ENCODE measurements at places on chromosomes 3 and 15.
A peak's percentile ranks its signal among the peaks of the same experiment; 100 is the strongest.

- no peak for DNase-seq
Observed at GRCh38 chr15:68300115-68300940, 22.8 kb downstream of the FEM1B start.

DNA sequence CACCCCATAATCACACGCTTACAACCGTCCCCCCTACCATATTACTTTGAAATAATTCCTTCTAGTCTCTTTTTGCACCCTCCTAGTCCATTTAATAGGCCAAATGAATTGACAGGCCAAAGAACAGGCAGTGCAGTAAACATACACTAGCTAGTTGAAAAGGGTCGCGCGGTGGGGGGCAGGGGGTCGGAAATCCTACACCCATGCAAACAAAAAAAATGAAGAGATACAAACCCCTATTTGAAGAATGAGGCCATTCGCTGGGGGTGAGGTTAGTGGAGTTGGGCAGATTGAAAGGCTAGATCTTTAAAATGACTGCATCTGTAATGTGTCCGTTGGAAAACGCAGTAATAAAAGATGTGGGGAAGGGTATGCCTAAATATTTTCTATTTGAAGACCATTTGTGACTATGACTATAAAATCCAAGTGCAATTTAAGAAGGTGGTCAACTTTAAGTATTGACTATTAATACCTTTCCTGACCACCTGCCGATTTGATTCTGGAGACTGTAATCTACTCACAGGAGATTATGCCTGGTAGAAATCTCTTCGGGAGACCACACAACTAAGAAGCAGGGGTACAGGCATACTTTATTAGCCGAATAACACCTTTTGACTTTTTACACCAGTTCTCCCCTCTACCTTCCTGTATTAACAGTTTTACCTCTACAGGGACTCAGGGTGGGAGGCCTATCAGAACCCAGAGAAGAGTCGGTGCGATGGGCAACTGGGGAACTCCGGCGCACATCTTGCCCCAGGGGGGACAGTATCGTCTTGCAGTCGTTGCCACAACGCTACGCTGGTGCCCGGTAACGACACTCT is 762 bp upstream of the ARL6 start:
- DNase-seq: no peak

- no peak for DNase-seq
Observed at GRCh38 chr3:73706771-73707170, 82.0 kb upstream of the PDZRN3 start.

DNA sequence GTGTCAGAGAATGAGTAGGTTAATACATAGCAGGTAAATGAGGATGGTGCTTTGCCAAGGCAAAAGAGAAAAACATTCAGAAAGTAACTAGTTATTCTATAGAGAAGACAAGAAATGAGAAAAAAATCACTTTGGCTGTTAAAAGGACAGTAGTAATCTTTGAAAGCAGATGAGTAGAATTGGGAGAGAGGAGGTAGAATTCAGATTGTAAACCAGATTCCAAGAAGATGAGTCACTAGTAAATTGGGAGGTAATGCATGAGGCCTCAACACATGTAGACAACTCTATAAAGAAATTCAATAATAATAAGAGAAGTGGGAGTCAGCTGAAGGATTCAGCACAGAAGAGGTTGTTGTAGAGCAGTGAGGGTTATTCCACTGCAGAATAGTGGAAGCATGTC is 81.4 kb downstream of the MBNL1 start:
- DNase-seq: no peak

DNA sequence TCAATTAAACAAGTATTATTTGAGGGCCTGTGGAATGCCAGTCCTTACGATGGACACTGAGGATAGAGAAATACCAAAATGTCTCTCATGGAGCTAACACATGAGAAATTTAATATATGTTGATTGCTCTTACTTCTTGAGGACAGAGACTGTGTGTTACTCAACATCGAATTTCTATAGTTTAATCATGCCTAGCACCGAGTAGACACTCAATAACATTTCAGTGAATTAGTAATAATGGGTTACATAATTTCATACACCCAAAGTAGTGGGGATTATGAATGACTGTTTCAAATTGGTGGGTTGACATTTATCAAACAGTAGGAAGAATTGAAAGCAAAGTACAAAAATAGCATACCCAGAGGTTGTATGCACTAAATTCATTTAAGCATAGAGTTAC is 11.2 kb downstream of the FMN1 start:
- no peak for DNase-seq

GRCh38 chr3:50124800-50125178 is 30.3 kb upstream of the SEMA3F start:
- no peak for DNase-seq

DNA sequence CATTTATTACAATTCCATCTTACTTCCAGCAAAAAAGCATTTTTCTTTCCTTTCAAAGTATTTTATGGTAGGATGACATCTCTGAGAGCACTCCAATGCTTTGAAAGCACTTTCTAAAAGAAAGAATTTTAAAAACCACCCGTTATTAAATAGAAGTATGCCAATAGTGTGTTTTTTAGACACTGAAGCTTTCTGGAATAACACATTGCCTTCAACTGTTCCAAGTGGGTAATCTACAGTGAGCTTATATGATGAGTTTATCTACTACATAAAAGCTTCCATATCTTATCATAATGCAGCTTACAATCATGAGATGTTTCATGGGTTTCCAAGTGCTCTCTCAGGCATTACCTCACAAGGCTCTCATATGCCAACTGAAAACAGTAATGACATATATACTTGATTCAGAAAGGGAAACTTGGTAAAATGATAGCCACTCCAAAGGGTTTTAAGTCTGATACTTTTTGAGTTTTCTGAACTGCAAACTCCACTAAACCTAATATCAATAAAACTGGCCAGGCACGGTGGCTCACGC is 14.1 kb downstream of the CMTM6 start:
- no peak for DNase-seq

GRCh38 chr3:179301645-179302044 is 21.2 kb upstream of the ZNF639 start:
- no peak for DNase-seq

- DNase-seq: no peak
Observed at GRCh38 chr3:194187233-194187944, 51.4 kb downstream of the HES1 start.

GRCh38 chr3:95710684-95711083 is 1103.7 kb upstream of the EPHA6 start:
- DNase-seq: no peak

DNA sequence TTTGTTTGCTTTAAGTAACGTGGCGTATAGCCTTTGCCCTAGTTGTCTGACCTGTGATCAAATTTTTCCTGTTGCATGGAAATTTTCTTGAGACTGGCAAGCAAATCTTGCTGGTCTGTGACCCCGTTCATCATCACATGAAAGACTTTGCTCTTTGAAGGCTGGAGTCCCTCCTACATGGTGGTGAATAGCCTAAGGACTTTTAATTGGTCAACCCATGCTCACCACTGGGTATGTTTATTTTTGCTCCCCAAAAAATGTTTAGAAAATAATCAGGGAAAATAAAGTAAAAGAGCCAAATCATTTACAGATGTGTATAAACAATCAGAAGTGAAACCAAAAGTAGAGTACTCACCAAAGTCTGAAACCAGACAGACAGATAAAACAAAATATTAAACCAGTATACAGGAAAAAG is 1075.3 kb upstream of the ALCAM start:
- no peak for DNase-seq

DNA sequence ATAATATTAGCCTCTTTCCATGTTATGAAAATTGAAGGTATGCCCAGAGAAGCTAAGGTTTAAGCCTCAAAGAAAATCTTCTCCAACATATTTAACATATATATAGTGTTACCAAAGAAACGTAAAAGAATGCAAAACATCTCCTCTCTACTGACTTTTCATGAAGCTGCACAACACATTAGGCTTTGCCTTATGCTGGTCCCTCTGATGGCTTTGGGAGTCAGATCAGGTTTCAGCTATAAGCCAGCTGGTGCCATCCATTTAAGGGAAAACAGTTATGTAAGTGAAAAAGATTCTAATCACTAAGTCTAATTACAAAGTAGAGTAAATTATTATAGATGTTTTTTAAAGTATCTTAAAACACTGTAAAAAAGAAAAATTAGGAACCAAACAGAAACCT is 410.5 kb downstream of the LSAMP start:
- DNase-seq: peak; percentile 71

DNA sequence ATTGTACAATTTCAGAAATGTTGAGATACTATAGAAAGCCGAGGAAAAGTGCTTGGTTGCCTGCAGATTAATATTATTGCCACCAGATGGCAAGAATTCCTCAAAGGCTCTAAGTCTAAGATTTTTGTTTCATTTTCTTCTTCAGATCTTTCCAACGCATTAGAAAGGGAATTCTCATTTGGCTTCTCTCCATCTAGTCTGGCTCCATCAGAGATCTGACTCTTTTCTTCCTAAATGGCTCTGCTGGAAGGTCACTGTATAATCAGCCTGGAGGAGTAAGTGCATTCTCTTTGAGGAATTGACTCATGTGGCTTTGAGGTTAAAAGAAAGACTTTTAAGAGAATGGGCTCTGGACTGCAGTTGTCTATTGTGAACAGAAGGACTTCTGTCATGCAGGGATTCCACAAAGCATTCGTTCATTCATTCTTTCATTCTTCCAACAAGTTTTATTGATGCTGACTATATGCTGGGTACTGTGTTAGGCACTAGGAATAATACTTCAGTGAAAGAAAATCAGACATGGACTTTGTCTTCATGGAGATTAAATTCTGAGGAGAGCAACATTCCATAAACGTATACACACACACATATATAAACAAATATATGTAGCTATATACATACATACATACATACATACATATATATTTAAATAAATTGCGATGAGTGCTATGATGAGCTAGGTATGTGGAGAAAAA is 55.3 kb downstream of the SLC28A2 start:
- peak; percentile 2 for DNase-seq

- DNase-seq: no peak
Observed at GRCh38 chr3:150975086-150975991, 2.8 kb upstream of the CLRN1 start.

DNA sequence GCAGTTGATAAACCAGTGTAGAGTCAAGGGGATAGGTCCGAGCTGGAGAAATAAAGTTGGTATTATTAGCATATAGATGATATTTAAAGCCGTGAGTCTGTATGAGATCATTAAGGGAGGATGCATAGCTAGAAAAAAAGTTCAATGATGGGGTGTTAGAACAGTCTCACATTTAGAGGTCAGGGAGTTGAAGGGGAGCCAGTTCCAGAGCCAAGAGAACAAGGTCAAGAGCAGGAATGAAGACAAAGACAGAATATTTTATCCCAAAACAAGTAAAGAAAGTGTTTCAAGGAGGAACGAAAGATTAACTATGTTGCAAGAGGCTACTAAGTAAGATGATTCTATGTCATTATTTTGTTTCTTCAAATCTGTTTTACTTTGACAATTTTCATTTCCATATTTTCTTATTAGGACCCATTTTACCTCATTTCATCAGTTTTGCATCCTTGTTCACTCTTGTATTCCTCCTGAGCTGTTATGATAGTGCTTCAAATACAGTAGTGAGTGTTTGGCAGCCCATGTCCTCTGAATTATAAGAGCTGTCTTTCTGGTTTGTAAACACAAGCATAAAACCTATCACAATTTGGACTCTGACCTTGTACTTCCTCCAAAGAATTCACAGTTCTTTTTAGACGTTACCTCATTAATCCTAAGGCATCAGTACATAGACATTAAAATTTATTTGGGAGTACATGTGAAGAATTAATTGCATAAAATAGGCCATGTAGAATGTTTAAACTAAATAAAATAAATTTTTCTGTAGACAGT is 695.7 kb upstream of the NECTIN3 start:
- no peak for DNase-seq

DNA sequence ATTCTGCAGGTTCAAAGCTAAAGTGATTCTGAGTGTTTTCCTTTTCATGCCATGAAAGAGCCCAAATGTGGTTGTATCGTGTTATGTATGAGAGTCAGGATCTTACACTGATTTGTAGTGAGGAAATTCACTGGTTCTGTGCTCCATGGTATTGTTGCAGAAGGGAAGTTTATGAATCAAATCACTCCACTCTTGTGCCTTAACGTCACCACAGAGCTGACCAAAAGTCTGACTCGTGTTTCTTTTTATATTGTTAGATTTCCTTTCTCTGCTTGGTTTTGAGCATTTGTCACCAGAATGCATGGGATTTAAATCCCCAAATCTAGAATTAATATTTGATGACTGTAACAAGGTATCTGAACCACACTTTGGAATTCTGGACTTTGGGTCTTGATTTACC is 29.1 kb upstream of the SLC30A4 start:
- no peak for DNase-seq

DNA sequence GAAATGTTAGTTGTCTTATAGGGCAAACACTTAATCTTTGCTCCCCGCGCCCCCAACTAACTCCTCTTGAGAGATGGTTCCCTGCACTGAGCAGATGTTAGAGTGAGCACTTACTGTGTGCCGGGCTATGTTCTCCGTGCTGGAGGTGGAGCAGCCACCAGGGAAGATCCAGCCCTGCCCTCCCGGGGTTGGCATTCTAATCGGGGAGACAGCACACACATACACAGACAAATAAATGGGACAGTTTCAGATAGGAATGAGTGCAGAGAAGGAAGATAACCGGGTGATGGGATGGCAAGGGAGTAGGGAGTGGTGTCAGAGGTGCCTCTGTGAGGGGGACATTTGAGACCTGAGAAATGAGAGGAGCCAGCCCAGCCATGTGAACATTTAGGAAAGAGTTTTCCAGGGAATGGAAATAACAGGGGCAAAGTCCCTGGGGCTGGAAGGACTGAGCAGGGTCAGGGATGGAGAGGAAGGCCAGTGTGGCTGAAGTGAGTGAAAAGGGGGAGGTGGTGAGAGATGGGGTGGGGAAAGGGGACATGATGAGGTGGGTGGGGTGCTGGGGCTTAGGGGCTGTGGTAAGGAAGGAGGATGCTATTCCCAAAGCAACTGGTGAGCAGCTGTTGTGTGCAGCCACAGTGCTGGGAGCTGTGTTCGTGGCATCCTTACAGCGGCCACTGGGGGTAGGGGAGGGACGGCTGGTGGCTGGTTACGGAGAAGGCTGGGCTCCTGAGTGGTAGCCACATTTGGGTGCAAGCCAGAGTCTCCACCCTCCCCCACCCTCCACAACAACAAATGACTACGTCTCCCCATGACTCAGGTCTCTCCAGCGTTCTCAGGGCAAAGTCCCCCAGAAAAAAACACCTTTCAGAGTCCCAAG is 15.4 kb upstream of the FGD5 start:
- no peak for DNase-seq

DNA sequence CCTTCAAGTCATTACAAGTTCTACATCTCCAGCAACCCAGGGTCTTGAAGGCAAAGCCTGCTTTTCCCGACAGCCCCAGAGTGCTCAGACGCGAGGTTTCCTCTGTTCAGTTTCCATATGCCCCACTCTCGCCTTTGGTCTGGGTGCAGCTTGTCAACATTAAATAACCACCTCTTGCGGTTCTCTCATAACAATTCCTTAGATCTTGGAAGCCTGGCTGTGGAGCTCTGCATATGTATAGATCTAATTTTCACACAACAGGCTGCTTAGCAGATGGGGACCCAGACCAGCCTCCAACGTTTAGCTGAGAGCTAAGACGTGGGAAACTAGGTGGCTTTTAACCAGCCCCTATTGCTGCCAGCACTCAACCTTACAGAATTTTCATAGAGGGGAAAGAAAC is 295.5 kb downstream of the RPLP1 start:
- DNase-seq: no peak
